ENCODE measurements at places on chromosomes 1 and 21.

DNA sequence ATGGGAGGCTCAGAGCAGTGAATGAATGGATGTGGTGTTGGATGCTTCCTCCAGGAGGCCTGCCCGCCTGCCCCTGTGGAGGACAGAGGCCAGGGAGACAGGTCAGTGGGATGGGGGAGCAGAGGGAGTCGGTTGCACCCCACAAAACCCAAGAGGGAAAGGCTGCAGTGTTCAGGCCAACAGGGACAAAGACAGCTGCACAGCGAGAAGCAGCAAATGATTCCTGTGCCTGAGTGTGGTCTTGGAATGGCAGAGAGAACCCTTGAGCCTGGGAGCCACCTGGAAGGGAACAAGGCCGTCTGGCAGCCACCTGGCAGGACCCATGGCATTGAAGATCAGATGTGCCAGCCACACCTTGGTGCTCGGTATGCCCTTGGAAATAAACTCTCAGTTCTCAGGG lies 8.1 kb downstream of the TFF3 start:
- DNase-seq, result no peak

- DNase-seq, result peak; percentile 78
Measured at GRCh38 chr1:100265562-100265930, 470 bp upstream of the RTCA start.

DNA sequence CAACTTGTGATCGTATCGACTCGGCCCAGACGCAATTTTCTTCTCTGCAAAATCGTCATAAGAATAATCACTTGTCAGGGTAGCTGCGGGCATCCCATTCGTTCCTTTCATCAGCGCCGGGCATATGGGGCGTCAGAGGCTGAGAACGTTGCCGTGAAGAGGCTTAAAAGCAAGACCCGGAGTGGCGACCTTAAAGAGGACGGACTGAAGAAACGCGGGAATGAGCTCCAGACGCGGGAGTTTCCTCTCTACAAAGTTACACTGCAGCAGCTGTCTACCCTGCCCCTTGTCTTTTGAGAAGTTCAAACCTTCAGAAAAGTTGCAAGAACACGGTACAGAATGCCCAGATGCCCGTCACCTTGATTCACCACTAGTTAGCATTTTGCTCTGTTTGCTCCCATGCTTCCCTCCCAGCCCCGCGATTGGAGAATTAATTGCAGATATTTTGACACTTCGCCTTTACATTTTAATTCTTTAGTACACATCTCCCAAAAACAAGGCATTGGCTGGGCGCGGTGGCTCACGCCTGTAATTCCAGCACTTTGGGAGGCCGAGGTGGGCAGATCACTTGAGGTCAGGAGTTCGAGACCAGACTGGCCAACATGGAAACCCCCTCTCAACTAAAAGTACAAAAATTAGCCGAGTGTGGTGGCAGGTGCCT lies 967 bp downstream of the CENPS start:
- DNase-seq, result peak; percentile 28

GRCh38 chr1:161481624-161482392 lies 23.4 kb upstream of the FCGR2A start:
- DNase-seq, result no peak

- no peak for DNase-seq
Measured at GRCh38 chr21:41142051-41142795, 25.7 kb upstream of the BACE2 start.

- DNase-seq, result peak; percentile 40
Measured at GRCh38 chr1:11645670-11646265, 8.5 kb downstream of the FBXO2 start.

DNA sequence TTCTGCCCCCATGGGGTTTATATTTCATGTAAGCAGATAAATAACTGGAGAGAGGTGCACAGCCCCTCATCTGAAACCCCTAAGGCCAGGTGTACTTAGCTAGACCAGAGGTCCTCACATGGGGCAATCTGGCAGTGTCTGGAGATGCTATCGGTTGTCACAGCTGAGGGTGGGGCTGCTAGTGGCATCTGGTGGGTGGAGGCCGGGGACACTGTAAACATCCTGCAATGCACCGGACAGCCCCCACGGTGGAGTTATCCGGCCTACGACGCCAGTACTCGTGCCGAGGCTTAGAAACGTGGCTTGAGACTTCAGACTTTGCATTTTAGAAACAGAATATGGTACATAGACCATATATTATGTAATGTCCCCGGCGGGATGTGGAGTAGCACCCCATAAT lies 186.5 kb upstream of the VAMP3 start:
- DNase-seq, result no peak

DNA sequence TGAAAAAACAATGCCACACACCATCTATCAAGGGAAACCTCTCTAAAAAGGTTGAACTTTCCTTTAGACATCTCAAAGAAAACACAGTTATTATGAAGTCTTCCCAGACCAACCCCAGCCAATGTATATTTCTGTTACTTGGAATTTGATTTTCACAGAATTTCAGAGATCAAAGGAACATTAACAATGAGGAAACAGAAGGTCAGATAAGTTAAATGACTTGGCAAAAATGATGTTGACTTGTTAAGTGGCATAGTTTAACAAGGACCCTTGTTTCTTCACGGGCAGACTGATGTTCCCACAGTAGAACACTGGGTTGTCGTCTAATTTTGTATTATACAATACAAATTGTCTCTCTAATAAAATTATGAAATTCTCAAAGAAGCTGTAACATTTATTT lies 29.0 kb downstream of the NME7 start:
- no peak for DNase-seq

GRCh38 chr1:9413071-9413876 lies 120.6 kb downstream of the SPSB1 start:
- no peak for DNase-seq

DNA sequence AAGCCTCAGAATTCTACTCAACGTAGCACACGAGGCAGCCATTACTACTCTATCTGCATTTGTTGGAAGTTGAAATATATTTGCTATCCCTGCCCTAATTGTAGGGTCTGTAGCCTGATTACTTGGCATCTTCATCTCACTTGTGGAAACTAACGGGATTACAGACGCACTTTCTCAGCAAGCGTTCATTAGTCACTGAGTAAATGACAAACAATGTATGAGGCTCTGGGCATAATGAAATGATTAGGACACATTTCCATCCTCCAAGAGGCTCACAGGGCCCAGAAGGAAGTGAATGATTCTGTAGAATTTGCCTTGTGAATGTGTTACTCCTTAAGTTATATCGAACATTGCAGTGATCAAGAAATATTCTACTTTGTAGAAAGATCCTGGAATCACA lies 78.1 kb downstream of the KIF26B start:
- DNase-seq, result no peak
